ENCODE measurements at places on chromosomes 16 and 17.

GRCh38 chr17:49197346-49197998 lies 12.9 kb downstream of the GNGT2 start:
- no peak for DNase-seq

DNA sequence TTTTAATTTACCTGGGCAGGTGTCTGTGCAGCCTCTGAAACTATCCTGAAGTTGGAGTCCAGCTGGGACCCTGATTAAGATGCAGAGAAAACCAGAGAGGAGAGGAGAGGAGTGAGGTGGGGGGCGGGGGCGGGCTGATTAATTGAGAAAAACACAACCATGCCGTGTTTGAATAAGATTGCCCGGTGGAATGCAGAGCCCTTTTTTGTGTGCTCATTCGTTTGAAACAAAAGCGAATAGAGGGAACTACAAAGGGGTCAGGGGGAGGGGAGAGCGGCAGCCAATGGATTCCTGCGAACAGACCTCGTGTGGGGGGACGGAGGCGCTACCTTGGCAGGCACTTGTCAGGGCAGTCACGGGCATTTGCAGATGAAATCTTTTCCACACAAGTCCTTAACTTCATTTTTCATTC lies 355.8 kb downstream of the SOX9 start:
- no peak for DNase-seq

GRCh38 chr16:27676839-27677238 lies 126.9 kb downstream of the KATNIP start:
- DNase-seq = no peak

- no peak for DNase-seq
Observed at GRCh38 chr17:21140911-21141310, 14.1 kb downstream of the DHRS7B start.

All from cortex of kidney (tissue), 1 donor.